ENCODE measurements at places on chromosomes 16 and 17. TPM values are rescaled to one million over a fixed set of nuclear protein-coding genes. Genes with fewer than 3 reads are reported as not detected.

The MAPK7 gene
- 23.2 TPM for total RNA-seq

The DNAAF1 gene
- total RNA-seq: 0.94 TPM

The ARL2BP gene
- total RNA-seq: 61.7 TPM

The PRAC1 gene
- not detected for total RNA-seq

The MMP28 gene
- 9.7 TPM for total RNA-seq

The PNMT gene
- total RNA-seq: 4.1 TPM

The TMC7 gene
- total RNA-seq: 3.4 TPM

The GP1BA gene
- not detected for total RNA-seq

The EME1 gene
- 3.4 TPM for total RNA-seq

The SYNGR3 gene
- total RNA-seq: 67.9 TPM

The FAM83G gene
- 0.31 TPM for total RNA-seq

The SLC52A1 gene
- total RNA-seq: not detected

The DNAAF8 gene
- total RNA-seq: 0.31 TPM

The PDILT gene
- not detected for total RNA-seq

The KREMEN2 gene
- total RNA-seq: not detected

The CCL8 gene
- total RNA-seq: not detected

The SLC5A2 gene
- total RNA-seq: 1.3 TPM

The CWC25 gene
- total RNA-seq: 8.1 TPM

The SP2 gene
- 1.3 TPM for total RNA-seq

The ADAP2 gene
- 5.9 TPM for total RNA-seq

The MPO gene
- total RNA-seq: 0.94 TPM

The RANBP10 gene
- total RNA-seq: 16.0 TPM

The SLC38A8 gene
- not detected for total RNA-seq

The EXOC7 gene
- total RNA-seq: 193 TPM

The IL21R gene
- total RNA-seq: not detected

The RAC3 gene
- 80.4 TPM for total RNA-seq

The CCL4 gene
- 2.8 TPM for total RNA-seq

The TEKT5 gene
- total RNA-seq: 2.8 TPM

The ACSM3 gene
- total RNA-seq: under 0.01 TPM

The KCNH6 gene
- not detected for total RNA-seq

The CBFA2T3 gene
- total RNA-seq: 3.8 TPM

The HSD11B2 gene
- not detected for total RNA-seq

The HBA1 gene
- 263 TPM for total RNA-seq

The PFN1 gene
- total RNA-seq: 62.9 TPM

The TPSD1 gene
- not detected for total RNA-seq

The MYH8 gene
- not detected for total RNA-seq

The PCGF2 gene
- 15.7 TPM for total RNA-seq

The IFT20 gene
- 42.3 TPM for total RNA-seq

The ZACN gene
- not detected for total RNA-seq

The SOX15 gene
- total RNA-seq: 1.6 TPM

The C16orf46 gene
- 3.1 TPM for total RNA-seq

The TEKT1 gene
- 1.3 TPM for total RNA-seq

The TNP2 gene
- total RNA-seq: not detected

The CCL7 gene
- total RNA-seq: not detected

Measured in parietal lobe (tissue), 2 donors.